ENCODE measurements at places on chromosomes 2 and 18.

- no peak for DNase-seq
These were observed 32.7 kb downstream of the PPP4R1 start for GRCh38 chr18:9581667-9582066.

GRCh38 chr2:4420032-4420431 lies 716.7 kb downstream of the DCDC2C start:
- no peak for DNase-seq

DNA sequence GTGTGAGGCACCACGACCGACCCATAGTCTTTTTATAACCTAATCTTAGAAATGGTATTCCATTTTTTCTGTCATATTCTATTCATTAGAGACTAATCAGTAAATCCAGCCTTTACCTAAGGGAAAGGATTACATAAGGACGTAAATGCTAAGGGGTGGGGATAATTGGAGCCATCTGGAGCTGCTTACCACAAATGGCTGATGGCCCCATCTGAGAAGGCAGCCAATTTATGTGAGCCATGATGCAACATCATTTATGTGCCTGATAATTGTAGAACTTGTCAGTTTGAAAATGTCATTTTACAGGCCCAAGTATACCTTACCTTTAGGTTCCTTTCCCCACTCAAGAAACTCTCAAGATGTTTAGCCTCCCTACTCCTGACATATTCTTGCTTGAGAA lies 44.0 kb downstream of the ARHGEF33 start:
- DNase-seq, result peak; percentile 79

DNA sequence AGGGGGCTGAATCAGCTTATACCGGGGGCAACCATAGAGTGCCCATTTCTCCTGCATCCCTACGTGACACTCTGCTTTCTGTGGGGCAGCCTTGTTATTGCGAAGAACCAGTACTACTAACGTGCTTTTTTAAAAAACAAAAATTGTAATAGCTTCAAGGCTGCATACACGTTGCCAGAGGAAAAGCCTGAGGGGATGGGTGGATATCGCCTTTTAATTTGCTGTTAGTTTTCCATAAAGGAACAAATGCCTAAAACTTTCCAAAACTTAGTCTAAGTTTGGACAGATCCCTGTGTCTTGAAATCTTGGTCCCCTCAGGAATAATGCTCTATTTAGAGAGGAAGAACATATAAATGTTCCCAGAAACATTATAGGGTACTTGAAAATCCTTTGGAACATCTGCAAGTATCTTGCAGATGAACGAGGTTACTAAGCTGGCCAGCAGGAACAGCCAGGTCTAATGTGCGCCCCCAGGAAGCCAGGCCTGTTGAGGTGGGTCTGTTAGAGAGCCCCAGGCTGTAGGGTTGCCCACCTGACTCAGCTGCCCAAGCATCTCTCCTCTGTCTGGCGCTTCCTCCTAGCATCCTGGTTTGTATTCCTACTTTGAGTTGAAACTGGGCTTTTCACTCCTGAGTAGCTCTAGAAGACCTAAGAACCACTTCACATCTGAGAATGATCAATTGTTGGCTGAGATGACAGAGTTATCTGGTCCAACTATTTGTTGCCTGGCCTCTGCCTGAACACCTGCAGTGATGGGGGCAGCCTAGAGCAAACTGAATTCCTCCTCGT lies 96.9 kb downstream of the TGOLN2 start:
- no peak for DNase-seq

- no peak for DNase-seq
These were observed 9.9 kb downstream of the OTX1 start for GRCh38 chr2:63060472-63060991.

GRCh38 chr2:70871398-70872211 lies 36.0 kb upstream of the CD207 start:
- peak; percentile 36 for DNase-seq

DNA sequence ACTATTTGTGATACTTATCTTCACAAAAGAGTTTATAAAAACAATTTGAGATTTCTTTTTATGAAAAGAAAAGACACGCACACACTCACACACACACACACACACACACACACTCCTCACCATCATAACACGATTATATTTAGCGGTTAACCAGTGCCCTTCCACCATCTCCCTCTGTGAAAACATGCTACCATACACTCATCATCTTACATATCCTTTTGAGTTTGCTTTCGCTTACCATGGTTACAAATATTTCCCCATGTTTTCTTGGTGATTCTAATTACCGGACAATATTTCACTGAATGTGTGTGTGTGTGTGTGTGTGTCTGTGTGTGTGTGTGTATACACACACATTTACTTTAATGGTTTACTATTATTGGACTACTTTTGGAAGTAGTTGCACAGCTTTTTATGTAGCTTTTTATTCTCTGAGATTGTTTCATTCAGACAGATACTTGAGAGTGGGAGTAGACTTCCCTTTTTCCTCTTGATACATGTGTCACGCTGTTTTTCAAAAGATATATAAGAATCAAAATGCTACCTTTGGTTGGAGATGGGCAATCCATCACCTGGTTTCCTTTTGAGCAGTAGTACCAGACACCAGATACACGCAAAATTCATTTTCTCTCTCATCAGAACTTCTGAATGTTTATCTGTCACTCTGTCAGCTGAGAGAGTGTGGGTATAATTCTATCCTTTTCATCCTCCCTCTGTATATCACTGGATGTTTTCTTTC lies 138.1 kb downstream of the SETBP1 start:
- DNase-seq, result no peak

GRCh38 chr2:127953128-127953718 lies 67.5 kb upstream of the AMMECR1L start:
- peak; percentile 21 for DNase-seq

- DNase-seq, result no peak
These were observed 223.7 kb upstream of the SMAD7 start for GRCh38 chr18:49174478-49174877.

GRCh38 chr18:1585881-1586488 lies 681.3 kb downstream of the ADCYAP1 start:
- peak; percentile 15 for DNase-seq

DNA sequence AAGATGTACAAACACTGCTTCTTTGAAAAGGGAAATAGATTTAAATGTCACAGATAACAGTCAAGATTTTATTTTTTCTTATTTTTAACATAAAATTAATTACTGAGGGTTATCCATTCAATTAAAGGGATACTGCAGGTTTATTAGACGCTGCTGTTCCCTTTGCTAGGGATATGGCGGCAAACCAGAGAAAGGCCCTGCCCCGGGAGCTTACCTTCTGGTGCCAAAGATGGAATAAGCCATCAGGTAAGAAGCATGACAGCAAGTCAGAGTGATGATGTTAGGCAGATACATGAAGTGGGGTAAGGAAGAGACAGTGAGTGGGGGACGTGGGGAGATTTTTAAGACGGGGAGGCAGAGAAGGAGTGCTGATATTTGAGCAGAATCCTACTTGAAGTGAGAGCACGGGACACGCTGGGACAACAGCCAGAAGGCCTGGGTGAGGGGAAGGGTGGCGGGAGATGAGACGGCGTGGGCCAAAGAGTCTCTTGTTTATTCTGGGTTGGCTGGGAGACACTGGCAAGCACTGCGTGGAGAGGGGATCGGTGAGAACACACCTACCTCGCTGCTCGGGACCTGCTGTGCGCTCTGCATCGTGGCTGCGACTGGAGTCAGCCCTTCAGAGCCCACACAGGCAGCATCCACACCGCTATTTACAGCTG lies 250.5 kb upstream of the TMEM200C start:
- DNase-seq, result no peak

- DNase-seq, result peak; percentile 33
These were observed 41.7 kb upstream of the RND3 start for GRCh38 chr2:150528861-150529801.

- no peak for DNase-seq
These were observed 262.1 kb downstream of the EPHA4 start for GRCh38 chr2:221309892-221310583.

DNA sequence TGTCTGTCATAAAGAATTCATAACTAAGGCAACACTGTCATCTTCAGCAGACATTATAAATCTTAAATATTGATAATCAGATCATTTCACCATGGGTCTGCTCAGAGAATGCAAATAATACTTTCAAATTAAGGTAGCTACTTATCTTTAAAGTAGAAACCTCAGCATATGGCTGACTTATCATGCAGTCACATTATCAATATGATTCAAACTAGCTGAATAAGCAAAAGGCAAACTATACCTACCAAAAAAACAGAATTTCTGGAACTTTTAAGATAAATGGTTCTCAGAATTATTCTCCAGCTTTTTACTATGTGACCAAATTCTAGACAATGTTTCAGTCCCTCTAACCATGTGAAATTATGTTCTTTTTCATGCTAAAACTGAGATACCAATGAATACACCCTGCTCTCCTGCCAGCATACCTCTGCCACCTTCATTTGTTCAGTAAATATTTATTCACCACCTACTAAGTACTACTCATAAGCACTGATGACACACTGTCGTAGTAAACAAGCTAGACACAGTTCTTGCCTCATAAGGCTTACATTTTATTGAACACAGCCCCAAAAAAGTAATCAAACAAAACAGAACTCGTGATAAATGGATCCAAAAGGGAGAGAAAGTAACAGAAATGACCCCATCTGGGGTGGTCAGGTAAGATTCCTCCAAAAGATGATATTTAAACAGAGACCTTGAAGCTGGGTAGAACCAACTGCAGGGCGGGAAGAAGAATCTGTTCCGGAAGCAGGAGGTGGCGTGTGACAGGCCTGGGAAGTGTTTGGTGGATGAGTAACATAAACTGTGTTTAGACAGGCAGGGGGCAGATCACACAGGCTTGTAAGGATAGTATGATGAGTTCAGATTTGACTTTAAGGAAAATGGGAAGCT lies 17.7 kb downstream of the SPIRE1 start:
- DNase-seq, result no peak

DNA sequence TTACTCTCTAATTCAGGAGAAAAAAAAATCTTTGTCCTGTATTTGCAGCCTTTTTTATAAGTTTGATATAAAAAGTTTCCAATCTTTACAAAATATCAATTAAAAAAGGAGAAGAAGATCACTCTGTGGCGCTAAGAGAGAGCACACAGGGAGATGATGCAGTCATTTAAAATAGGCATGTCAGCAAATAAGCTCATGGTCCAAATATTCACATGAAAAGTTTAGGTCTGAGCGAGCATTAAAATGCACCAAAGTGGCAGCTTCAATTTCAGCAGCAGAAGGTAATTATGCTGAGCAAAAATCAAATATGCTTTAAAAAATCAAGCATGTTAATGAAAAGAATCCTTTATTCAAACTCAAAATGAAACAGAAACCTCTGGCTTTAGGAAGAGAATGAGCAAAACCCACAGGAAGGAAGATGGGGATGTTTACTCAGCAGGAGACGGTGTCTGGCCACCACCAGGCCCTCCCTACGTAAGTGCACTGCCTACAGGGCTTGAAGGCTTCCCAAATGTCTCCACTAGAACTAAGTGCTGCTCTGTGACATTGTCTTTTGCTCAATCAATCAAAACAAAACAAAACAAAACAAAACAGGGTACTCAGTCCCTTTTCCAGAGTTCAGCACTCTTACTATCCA lies 120.4 kb downstream of the L3MBTL4 start:
- DNase-seq, result no peak

GRCh38 chr2:219058541-219059374 lies 2.0 kb downstream of the IHH start:
- DNase-seq, result no peak

DNA sequence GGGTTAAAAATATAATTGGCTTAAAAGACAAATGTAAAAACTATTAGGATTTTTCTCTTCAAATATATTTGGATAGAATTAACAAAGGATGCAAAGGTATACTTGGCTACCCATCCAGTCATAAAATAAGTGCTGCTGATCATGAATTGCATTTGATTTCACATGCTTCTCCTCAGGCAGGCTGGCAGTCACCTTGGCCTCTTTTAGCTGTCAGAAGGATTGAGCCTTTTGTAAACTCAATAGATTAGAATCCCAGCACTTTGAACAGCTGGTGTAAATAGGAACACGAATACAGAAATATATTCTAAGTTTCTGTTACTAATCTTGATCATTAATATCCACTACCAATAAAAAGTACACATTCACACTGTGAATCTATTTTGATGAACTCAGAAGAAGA lies 169.4 kb upstream of the UNC80 start:
- DNase-seq, result no peak

GRCh38 chr2:128773641-128774319 lies 455.1 kb upstream of the HS6ST1 start:
- DNase-seq, result no peak

GRCh38 chr2:98815795-98816194 lies 84.9 kb upstream of the MGAT4A start:
- DNase-seq, result no peak

DNA sequence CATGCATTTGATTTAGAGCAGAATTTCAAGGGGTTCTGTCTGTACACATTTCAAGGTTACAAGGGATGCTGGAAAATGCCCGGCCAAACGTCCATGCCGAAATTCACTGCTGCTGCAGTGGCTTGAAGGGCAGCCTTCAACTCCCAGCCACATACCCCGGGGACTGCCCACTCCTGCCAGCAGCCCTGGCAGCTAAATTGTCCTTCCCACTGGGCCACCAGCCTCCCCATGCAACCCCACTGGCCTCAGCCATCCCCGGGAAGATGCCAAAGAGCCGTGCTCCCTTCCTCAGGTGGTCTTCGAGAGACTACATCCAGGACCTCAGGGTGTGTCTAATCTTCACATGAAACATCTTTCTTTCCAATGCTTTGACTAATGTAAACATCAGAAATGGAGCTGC lies 478.7 kb upstream of the MYT1L start:
- no peak for DNase-seq

DNA sequence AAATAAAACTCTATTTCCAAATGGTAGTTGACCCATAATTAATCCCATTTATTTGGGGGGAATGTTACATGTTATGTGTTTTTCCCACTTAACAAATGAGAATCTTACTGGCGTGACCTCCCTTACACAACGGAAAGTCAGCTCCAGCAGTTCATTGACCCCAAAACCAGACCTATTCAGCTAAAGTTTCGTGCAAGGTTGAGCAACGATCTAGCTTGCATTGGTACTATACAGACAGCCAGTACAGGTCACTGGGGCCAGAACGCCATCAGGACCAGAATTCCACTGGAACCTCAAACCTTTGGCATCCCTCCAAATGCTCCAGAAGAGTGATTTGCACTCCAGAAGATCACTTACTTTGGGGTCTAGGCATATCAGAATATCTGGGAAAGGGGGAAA lies 6.8 kb upstream of the CTAGE1 start:
- no peak for DNase-seq

- DNase-seq, result no peak
These were observed 7.5 kb downstream of the MOCOS start for GRCh38 chr18:36194600-36195315.

GRCh38 chr18:79250301-79250981 lies 145.3 kb upstream of the NFATC1 start:
- DNase-seq, result no peak

- peak; percentile 21 for DNase-seq
These were observed 32.6 kb upstream of the SLC40A1 start for GRCh38 chr2:189613077-189613636.

GRCh38 chr2:51013079-51013932 lies 18.6 kb downstream of the NRXN1 start:
- DNase-seq, result no peak

- DNase-seq, result no peak
These were observed 47.2 kb downstream of the MAP2 start for GRCh38 chr2:209471037-209471436.

- no peak for DNase-seq
These were observed 29.2 kb downstream of the PDIA6 start for GRCh38 chr2:10783421-10783820.

- no peak for DNase-seq
These were observed 11.9 kb downstream of the NR4A2 start for GRCh38 chr2:156320486-156321098.
